ENCODE measurements at places on chromosomes 13 and 19.

DNA sequence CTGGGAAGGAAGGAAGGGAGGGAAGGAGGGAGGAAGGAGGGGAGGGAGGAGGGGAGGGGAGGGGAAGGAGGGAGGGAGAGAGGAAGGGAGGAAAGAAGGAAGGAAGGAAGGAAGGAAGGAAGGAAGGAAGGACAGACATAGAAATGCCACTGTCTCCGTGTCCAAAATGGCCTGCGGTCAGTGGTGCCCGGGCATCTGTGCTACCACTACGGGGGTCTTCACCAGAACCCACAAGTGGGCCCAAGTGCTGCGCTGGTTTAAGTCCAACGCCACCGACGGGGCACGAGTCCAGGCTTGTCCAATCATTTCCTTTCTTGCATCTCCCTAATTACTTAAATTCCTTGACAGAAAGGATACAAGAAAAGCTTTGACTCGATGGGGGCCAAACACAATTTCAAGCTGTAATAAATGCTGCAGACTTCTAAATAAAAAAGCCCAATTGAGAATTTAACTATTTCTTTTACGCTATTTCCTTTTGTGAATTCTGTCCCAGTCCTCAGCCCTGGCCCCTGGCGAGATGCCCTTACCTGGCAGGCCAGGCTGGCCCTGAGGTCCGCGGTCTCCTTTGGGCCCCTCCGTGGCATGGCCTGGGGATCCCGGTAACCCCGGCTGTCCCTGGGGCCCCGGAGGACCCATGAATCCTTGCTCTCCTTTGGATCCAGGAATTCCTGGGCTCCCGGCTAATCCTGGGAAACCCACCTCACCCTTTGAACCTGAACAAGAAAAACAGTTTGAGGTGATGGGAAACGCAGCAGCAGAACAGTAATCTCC is 136.8 kb downstream of the COL4A1 start:
- DNase-seq, result no peak

DNA sequence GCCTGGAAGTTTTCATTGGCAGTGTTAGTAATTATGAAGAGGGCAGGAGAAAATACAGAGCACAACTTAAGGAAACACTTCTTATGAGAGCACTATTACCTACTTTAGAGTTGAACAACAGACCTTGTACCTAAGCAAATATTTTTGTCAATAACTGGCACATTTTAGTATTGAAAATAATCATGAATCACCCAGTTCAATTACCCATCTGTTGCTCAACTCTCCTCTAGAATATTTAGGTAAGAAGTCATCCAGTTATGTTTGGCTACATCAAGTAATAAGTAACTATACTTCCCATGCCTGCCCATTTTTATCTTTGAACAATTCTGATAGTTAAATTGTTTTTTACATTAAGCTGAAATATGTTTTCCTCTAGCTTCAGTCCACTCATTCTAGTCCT is 893.4 kb downstream of the DIAPH3 start:
- DNase-seq, result no peak

DNA sequence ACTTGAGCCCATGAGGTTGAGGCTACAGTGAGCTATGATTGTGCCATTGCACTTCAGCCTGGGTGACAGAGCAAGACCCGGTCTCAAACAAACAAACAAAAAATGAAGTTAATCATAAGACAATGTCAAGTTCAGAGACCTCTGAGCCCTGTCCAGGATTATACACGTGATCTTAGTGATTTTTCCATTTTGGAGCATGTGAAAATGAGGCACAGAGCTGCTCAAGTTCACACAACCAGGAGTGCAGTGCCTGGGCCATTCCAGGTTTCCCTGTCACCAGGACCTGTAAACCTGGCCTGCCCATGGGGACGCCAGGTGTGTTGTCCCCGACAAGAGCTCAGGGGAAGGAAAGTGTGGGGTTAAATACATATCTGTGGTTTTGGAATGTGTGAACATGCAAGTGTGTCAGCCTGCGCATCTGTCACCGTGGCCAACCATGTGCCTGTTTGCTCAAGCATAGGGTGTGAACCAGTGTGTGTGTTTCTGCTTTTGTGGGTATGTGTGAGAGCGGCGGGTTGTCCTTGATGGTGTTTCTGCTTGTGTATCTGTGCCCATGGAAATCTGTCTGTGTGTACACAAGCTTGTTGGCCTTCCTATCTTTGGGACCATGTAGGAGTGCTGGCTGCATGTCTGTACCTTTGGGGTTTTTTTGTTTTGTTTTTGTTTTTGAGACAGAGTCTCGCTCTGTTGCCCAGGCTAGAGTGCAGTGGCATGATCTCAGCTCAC is 1.5 kb upstream of the FXYD1 start:
- no peak for DNase-seq

DNA sequence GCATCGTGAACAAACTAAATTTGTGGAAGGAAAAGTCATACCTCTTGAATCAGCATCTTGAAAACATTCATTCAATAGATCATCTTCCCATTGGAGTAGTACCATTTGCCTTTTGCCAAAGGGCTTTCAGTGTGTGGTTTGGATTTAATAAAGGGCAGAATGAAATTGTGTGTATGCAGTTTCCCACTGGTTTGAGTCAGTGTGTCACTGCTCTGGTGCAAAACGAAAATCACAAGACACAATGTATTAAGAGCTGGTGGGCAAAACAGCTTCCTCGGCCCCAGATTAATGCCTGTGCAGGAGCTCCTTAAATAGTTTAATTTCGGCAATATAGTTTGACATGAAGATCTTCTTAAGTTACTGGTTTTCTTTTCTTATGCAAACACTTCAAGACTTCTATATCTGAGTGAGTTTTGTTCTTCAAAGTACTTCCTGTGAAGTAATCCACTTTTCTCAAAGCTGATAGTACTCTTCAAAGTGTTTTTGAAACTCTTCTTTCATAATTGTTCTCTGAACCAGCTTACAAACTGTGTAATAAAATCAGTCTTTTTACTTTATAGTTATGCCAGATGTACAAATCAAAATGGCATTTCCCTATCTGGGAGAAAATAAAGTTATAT is 32.1 kb downstream of the RASL11A start:
- DNase-seq, result no peak

GRCh38 chr13:31761951-31762350 is 22.6 kb downstream of the RXFP2 start:
- no peak for DNase-seq

DNA sequence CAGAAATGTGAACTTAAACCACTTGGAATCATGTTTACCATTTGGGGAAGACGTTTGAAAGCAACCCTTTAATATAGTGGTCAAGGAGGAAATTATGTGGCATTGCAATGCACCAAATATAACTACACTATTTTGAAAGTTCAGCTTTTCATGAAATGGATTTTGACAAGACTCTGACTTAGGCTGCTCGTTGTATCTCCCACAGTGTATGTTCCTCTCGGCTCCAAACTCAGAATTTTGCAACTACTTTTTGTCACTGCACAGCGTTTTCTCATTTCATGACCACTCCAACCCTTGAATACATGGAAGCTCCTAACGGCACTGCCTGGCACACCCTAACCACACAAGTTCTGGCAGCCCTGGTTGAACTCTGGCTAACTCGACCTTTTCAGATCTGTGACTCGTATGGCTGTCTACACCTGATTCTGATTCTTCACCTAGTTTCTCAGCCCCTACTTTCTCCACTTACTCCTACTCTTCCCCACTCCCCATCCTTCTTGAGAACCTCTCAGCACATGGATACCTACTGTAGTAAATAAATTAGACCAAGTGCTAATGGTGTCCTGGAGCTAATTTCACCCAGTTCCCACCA is 7.0 kb upstream of the POMP start:
- DNase-seq, result no peak

DNA sequence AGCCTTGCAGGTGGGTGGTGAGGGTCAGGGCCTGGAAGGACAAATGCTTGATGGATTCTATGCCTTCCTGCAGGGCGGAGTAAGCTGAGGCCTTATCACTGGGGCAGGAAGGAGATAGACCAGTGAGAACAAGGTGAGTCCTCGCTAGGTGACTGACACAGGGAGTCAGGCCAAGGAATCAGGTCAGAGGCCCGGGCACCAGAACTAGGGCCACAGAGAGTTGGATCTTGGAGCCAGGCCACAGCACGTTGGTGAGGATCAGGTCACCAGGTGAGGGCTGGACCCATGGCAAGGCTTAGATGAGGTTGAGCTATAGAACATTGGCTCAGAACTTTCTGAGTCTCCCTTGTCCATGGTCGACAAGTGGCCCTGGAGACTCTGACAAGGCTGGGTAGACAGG is 328.2 kb downstream of the FOXO1 start:
- DNase-seq, result no peak

- DNase-seq, result no peak
Observed at GRCh38 chr13:101916108-101916774, 463.8 kb downstream of the ITGBL1 start.

DNA sequence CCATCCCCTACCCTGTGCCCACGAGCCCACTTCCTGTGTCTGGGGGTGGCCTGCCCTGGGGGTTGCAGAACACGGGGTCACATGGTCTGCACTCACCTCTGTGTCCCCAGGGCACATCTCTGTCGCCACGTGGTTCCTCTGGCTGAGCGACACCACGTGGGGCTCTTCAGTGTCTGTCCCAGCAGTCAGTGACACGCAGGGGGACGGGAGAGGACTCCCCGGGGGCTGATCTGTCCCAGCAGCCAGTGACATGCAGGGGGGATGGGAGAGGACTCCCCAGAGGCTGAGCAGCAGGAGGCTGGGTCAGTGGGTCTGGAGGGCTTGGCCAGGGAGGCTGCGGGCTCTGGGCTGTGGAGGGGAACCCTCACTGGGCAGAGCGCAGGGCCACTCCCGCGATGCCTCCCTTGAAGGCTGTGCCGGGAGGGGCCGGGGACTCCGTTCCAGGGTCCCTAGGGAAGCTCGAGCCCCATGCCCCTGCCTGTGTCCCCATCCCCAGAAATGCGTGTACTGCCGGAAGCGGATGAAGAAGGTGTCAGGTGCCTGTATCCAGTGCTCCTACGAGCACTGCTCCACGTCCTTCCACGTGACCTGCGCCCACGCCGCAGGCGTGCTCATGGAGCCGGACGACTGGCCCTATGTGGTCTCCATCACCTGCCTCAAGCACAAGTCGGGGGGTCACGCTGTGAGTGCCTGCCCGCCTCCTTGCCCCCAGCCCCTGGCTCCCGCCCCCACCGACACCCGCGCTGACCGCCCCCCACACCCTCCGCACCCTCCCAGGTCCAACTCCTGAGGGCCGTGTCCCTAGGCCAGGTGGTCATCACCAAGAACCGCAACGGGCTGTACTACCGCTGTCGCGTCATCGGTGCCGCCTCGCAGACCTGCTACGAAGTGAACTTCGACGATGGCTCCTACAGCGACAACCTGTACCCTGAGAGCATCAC is 174.8 kb downstream of the KDM4B start:
- peak; percentile 1 for DNase-seq

- no peak for DNase-seq
Observed at GRCh38 chr19:5663904-5664303, 16.4 kb downstream of the MICOS13 start.

GRCh38 chr13:111654531-111654930 is 334.1 kb downstream of the TEX29 start:
- no peak for DNase-seq

DNA sequence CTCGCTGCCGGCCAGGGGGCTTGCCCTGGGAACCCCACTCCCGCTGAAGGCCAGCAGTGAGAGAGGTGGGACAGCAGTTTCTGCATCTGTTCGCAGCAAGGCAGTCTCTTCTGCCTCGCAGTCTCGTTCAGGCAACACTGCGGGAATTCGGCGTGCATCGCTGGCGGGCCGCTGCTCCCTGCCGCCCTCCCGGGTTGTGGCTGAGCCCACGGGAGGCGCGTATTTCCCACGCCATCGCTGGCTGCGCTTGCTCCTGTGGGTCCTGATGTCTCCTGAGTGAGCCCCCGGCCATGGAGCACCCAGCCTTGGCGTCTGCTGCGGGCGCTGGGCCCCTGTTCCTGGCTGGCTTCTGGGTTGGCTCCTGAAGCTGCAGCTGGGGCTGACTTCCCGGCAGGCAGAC is 227.9 kb downstream of the TEX29 start:
- no peak for DNase-seq

DNA sequence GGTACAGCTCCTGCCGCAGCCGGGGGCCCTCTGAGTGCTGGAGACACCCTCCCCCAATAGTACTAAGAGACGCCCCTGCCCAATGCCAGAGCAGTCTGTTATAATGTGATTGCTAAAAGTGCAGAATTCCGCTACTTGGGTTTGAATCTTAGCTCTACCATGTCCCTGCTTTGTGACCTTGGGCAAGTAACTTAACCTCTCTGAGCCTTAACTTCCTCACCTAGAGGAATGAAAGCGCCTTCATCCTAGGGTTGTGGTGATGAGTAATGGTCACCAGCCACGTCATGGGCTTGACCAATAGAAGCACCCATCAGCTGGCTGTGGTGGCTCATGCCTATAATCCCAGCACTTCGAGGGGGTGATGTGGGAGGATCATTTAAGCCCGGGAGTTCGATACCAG is 6.5 kb downstream of the PLEKHG2 start:
- DNase-seq, result no peak

- no peak for DNase-seq
Observed at GRCh38 chr19:32676895-32677359, 1.3 kb downstream of the RGS9BP start.

DNA sequence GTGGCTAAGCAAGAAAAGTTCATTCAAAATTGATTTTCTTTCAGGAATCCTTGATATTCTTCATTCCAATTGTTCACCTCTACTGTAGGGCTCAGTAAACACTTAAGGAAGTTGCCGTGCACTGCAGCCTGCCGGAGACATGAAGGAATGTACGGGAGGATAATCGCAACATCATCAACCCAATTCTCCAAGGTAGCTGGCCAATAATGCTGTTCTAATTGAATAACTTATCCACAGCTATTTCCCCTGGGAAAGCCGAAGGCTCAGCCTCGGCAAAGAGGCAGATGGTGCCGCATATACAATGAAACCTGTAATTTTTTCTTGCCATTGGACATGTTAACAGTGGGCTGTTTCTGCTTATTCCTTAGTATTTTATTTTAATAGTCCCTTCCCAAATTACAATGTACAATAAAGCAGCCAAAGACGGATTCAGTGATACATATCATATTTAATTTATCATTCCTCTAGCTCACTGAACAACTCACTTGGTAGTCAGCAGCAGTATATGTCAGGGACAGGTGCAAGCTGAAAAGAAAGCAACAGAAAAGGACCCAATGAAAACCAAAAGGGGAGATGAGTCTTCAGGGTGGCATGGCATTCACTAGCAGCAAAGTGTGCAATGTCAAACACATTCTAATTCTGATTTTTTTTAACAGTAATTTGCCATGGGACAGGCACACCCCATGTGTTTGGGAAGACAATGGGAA is 420.5 kb upstream of the KLF12 start:
- no peak for DNase-seq

DNA sequence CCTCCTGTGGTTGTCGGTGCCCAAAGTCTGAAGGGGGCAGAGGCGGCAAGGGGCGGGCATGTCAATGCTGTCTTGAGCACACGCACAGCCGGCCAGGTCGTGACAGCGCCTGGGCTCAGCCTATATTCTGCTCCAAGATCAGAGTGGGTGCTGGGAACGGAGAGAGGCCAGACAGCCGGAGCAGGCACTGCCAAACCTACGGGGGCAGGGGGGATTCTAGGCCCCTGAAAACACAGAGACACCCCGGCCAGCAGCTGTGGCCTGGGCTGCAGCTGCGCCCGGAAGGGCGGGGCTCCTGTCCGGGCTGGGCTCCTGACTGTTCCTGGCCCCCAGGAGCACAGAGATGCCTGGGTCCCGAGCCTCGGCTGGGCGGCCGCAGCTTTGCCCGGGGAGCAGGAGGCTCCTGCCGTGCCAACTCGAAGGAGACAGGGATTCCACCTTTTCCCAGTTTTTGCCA is 2662.9 kb upstream of the PCDH20 start:
- DNase-seq, result no peak

- no peak for DNase-seq
Observed at GRCh38 chr13:105464249-105464648, 1071.2 kb downstream of the EFNB2 start.

GRCh38 chr13:29710511-29710910 is 115.0 kb upstream of the SLC7A1 start:
- DNase-seq, result no peak

GRCh38 chr13:113049981-113050380 is 55.6 kb upstream of the F7 start:
- DNase-seq, result no peak

Data from CD4-positive, alpha-beta T cell treated with Interleukin-17A for 4 hours (primary cell).